ENCODE measurements at places on chromosomes 5 and 9.

DNA sequence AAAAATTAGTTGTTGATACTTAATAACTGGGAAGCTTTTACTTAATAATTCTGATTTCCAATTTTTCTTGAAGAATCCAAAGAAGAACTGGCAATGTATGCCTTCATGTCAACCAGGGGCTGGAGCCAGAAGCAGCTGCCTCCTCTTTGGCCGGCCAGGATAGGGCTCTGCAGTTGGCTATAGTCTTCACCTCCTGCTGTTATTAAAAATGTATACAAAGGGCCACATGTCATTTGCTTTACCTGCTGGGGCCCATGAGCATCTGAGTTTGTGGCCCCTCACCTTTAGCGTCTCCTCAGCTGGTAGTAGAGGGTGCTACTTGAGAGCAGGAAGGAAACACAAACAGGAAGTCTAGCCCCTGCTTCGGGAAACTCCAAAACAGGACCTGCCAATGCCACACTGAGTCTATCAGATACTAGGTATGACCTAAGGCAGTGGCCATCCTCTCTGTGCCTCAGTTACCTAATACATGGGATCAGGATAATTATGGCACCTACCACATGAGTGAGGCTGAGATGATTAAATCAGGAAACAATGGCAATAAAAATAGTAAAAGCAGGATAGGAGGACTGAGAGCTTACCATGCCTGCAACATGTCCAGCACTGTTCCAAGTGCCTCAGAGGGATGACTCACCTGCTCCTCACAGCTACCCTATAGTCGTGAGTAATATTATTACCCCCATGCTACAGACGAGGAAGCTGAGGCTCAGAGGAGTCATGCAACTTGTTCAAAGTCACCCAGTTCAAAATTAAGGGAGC, 21.3 kb downstream of the CCDC69 start:
- DNase-seq, result no peak

GRCh38 chr5:137580030-137580429, 80.9 kb upstream of the SPOCK1 start:
- no peak for DNase-seq

- no peak for DNase-seq
Observed at GRCh38 chr9:120886490-120886967, 9.5 kb upstream of the PHF19 start.

GRCh38 chr5:35212122-35212982, 17.9 kb downstream of the PRLR start:
- DNase-seq, result no peak

DNA sequence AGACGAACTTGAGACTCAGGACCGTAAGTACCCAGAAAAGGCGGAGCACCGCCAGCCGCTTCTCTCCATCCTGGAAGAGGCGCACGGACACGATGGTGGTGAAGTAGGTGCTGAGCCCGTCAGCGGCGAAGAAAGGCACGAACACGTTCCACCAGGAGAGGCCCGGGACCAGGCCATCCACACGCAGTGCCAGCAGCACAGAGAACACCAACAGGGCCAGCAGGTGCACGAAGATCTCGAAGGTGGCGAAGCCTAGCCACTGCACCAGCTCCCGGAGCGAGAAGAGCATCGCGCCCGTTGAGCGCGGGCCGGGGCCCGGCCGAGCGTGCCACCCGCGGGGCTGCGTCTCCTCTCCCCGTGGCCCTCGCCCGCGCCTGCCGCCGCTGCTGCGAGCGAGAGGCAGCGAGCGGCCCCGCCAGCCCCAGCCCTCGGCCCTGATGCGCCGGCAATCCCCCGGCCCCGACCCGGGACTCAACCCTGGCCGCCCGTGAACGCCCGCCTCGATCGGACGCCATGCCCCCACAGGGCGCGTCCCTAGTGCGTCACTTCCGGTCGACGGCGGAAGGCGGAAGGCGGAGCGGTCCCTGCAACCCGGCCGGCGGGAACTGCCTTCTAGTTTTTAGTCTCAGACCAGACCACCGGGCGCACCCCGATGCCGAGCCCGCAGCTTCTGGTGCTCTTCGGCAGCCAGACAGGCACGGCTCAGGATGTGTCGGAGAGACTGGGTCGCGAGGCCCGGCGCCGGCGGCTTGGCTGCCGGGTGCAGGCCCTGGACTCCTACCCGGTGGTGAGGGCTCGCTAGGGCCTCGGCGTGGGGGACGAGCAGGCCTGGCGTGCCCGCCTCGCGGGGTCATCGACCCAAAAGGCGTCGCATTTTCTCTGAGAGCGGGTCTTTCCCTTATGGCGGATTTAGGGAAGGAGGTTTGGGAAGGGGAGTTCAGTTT, at the start of the genes NDOR1 and TMEM203:
Gene NDOR1, plus strand, starts transcription at position 575 of the 944 bp plus-strand sequence. Its CDS starts 78 bp downstream, at position 653.
Gene TMEM203, minus strand, starts transcription at position 523 of the 944 bp plus-strand sequence. Its CDS starts 234 bp downstream, at position 289.
- DNase-seq, result peak; percentile 98

- DNase-seq, result no peak
Observed at GRCh38 chr5:9198394-9198793, 347.5 kb downstream of the SEMA5A start.

- no peak for DNase-seq
Observed at GRCh38 chr9:136576269-136576626, 30.4 kb upstream of the NOTCH1 start.

Measured in GM19239 (cell line).